ENCODE measurements at places on chromosomes 11 and 22.
A peak's percentile ranks its signal among the peaks of the same experiment; 100 is the strongest.

DNA sequence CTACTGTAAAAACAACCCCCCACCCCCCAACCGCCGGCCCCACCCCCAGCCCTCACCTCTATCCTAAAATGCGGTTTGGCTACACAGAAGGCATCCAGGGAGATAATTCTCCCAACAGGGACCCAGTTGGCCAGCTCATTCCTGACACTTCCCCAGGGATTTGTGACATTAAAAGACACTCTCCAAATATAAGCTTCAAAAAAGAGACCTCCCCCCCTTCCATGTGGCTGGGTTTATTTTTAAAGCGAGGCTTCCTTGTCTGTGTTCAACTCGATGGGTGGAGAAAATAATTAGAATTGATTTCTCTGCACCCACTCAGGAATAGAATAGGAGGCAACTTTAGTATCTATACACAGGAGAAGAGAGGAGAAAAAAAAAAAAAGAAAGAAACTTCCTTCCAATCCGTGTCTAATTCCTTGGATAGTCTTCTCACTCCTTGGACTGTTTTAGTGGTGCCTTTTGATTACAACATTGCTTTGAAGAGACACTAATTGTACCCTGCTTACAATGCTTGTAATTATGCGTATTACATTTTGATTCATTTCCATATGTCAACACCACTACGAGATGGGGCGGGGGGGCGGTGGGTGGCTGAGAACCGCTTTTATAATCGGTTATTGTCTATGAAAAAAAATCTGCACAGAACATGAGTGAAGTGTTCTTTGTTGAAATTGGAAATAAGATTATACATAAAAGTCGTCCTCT lies 500.4 kb downstream of the MIAT start:
- no peak for DNase-seq

DNA sequence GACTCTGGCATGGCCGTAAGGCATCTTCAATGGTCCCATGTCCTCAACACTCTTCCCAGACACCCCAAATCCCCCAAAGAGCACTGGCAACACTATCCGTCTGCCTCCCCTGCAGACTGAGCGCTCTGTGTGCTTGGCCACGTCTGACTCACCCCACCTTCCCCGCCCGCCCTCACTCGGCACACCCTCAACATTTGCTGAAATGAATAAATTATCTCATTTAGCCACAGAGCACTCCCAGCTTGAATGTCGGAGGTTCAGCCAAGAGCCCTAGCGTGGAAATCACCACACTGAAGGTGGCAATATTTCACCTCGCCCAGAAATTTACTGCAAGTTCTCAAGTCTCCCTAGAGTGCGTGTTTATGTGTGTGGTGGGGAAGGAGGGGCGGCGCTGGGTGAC lies 46.6 kb upstream of the TCF20 start:
- DNase-seq, result peak; percentile 63

DNA sequence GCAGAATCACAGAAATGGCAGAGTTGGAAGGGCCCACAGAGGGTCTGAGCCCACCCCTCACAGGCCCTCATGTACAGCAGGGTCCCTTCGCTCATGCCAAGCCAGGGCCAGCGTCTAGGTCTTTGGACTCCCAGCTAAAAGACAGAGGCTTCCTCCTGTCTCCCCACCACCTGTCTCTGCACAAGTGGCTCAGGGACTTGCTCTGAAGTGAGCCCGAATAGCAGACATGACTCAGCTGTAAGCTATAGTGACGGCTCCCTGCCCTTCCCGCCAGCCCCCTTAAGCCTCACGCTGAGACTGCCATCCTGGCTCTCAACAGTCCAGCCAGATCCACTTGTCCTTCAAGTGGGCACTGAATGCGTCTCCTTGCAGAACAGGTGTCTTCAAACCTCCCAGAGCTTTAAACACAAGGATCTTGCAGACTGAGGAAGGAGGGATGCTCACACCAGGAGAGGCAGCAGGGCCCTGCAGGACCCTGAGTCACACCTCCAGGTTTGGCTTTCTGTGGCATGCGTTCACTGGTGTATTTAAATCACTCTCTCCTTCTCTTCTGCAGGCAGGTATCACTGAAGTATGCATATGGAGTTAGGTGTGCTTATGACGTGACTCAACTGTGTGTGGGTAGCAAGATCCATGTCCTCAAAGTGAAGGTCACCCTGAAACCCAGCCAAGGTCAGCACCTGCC lies 154.9 kb downstream of the CACNA1I start:
- DNase-seq, result no peak

GRCh38 chr11:100575860-100576717 lies 111.0 kb upstream of the ARHGAP42 start:
- DNase-seq, result peak; percentile 2

DNA sequence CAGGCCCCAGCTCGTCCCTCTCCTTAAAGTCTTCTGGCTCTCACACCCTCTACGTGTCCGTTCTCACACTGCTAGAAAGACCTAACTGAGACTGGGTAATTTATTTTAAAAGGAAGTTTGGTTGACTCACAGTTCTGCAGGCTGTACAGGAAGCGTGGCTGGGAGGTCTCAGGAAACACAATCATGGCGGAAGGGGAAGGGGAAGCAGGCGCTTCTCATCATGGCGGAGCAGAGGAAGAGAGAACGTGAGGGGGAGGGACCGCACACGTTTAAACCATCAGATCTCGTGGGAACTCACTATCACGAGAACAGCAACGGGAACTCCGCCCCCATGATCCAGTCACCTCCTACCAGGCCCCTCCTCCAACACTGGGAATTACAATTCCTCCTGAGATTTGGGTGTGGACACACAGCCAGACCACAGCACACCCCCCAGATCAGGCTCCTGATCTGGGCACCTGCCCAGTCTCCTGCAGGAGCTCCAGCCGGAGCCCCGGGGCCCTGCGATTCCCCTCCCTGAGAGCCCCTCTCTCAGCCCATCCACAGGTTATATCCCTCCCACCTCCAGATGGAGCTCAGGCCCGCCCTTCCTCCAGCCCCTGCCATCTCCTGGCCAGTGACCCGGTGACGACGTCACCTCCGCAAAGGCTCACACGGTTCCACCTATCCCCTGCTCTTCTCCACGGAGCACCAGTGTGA lies 170.2 kb downstream of the BRD1 start:
- DNase-seq, result peak; percentile 87

DNA sequence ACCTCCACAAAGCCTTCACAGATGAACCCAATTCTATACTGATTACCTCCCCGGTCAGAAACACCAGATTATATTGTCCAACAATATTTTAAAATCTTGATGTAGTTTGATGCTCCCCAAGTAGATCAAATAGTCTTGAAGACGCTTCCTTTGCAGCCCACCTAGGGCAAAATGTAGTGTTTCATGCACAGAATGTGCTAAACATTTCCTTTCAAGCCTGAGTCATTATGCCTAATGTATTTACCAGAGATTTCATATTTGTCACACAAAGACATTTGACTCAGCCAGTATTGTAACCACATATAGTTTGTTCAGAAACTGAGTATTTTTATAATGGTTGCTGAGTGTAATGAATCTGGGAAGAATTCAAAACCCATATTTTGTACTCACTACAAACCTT lies 1396.8 kb downstream of the LRRC4C start:
- DNase-seq, result no peak

DNA sequence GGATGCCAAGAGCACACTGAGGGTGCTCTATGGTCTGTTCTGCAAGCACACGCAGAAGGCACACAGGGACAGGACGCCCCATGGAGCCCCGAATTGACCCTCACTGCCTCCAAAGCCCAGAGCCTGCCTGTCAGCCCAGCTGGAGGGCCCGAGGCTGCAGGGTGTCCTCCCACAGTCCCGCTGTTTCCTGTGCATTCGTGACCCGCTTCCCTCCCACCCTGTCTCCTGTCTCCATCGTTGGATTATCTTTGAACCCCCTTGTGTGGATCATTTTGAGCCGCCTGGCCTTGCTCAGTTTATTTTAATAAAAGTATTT lies 25.6 kb downstream of the PARVG start:
- no peak for DNase-seq

DNA sequence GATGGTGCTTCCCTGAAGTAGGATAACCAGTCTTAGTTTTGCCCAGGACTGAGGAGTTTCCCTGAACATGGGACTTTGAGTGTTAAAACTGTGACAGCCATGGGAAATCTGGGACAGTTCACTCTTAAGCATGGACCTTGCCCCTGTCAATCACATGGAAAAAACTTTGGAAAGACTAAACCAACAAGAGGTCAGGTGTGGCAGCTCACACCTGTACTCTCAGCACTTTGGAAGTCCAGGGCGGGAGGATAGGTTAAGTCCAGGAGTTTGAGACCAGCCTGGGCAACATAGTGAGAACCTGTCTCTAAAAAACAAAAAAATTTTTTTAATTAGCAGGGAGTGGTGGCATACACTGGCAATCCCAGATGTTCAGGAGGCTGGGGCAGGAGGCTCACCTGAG lies 3.3 kb upstream of the AMBRA1 start:
- no peak for DNase-seq

GRCh38 chr11:7300281-7300680 lies 48.6 kb downstream of the SYT9 start:
- DNase-seq, result no peak

GRCh38 chr11:119285431-119285830 lies 31.5 kb downstream of the MCAM start:
- no peak for DNase-seq

DNA sequence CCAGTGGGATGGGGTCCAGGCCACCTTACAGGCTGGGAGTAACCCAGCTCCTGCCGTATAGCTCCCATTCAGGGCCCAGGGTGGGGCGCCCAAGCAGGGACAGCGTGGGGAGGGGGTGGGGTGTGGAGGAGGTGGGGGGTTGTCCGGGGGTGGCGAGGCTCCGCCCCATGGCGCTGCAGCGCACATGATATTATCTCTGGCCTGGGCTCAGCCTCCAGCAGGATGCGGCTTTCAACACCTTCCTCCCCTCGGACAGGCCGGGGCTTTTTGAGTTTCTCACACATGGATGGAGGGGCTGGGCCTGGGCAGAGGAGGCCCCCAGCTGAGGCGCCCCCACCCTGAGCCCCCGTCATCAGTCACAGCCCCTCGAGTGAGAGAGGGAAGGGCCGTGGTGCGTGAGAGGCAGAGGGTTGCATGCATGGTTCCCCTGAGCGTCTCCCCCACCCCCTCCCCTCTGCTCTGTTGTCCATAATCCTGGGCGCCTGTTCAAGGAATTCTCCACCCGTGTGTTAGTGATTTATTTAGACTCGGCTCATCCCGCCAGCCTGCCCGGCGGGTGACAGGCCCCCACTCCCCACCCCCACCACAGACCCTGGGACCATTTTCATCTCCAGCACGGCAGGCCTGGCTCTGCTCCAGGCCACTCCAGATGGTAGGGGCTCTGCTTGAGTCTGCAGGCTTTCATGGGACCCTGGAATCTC lies 44.9 kb downstream of the WNT11 start:
- DNase-seq, result no peak

DNA sequence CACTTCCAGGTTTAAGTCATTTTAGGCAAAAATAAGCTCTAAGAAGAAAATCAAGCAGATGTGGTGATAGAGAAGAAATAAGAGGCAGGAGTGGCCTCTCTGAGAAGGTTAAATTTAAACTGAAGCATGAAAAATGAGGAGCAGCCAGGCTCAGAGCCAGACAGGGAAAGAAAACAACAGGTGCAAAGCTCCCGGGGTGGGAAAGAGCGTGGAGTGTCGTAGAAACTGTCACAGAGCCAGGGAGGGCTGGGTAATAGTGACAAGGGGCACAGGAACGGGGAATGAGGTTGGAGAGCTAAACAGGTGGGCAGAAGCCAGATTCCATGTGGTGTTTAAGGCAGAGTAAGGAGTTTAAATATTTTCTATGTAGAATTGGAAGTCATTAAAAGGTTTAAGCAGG lies 132.1 kb upstream of the BLID start:
- no peak for DNase-seq

DNA sequence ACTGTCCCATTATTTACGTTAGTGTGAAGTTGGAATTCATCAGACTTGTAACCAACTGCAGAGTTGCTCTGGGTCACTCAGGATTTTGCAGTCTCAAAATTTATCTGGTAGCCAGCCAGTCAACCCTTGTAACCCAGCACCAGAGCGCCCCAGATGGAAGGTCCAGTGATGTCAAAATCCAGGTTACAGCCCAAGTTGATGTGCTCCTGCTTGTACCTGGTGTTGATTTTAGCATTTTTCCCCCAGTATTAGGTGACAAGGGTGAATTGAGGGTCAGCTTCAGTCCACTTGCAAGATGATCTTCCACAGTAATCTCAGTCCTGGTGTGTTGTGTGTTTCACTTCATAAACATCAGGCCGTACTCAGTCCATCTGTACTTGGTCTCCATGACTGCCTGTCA lies 7.5 kb downstream of the TIMM10B start:
- no peak for DNase-seq

- DNase-seq, result no peak
Observed at GRCh38 chr11:98036810-98037209, 983.9 kb upstream of the CNTN5 start.

GRCh38 chr11:96567176-96567575 lies 177.4 kb downstream of the JRKL start:
- DNase-seq, result no peak

DNA sequence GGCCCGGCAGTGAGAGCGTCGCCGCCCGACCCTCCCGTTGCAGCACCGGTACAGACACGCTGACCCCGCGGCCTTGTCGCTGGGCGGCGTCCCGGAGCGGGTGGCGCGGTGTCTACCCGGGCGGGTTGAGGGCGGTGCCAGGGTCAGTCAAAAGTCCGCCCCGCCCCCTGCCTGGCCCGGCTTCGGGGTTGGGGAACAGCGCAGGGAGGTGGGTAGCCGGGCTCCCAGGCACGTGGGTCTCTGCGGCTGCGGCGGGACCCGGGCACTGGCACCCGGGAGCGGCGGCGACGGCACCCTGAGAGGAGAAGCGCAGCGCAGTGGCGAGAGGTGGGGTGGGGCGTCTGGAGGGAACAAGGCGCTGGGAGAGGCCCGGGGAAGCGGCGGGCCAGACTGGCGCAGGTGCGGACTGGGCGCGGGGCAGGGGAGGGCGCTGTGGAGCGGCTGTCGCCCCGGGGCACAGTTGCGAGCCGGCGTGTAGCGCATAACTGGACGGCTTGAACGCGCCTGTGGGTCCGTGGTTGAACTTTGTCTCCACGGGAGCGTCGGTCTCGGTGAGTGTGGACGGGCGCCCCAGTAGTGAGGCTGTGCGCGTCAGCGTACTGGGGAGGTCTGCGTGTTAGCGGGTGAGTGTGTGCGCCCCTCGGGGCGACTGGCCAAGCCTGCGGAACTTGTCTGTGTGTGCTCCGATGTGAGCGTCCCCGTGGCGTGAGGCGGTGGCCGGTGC lies at the start of gene P2RY2:
P2RY2 (plus strand) TSS at position 176 of the 724 bp plus-strand sequence. CDS start 15,879 bp downstream, outside the sequence.
- DNase-seq, result peak; percentile 62

- DNase-seq, result no peak
Observed at GRCh38 chr22:30968015-30968923, at the start of gene MORC2. Gene MORC2 (minus strand): TSS chr22:30968774. CDS start chr22:30967889, 885 bp downstream.

- DNase-seq, result no peak
Observed at GRCh38 chr11:9330387-9331384, 16.3 kb upstream of the TMEM41B start.

DNA sequence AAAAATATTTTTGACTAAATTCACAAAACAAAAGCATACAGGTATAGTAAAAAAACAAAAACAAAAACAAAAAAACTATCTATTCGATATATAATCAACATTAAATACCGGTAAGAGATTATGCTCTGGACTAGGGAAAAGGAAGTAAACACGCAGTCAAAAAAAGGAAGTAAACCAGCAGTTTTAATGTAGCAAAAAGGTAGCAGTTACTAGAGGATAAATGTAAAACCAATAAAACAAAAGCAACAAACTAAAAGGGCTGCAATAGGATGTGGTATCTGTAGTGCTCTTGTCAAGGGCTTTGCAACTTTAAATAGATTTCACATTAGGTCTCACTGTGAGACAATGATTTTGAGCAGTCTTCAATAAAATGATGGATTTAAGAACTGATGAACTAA lies 2.4 kb downstream of the TRIM22 start:
- no peak for DNase-seq
